Psoas muscle (tissue), 8 donors: ENCODE measurements at places on chromosomes 16 and 17.

- no peak overlapping the region for H3K27ac ChIP-seq
- DNase-seq: no peak
- H3K4me1 ChIP-seq: no peaks in the 10 kb centered on the region
- H3K27me3 ChIP-seq: no peaks in the 10 kb centered on the region
These were observed 74.7 kb upstream of the NKD1 start for GRCh38 chr16:50473356-50473945.

- H3K4me1 ChIP-seq: no peaks in the 10 kb centered on the region
- H3K27me3 ChIP-seq: no peaks in the 10 kb centered on the region
- no peaks in the 10 kb centered on the region for H3K36me3 ChIP-seq
- no peak for DNase-seq
- H3K27ac ChIP-seq: no peak overlapping the region
These were observed 137.9 kb downstream of the CDH11 start for GRCh38 chr16:64983963-64984362.

- H3K4me3 ChIP-seq: peak overlapping the region; percentile 51
- peak overlapping the region; percentile 84 for H3K27ac ChIP-seq
- DNase-seq: peak; percentile 38
- H3K36me3 ChIP-seq: no peaks in the 10 kb centered on the region
- H3K4me1 ChIP-seq: peaks cover 17% of the 10 kb centered on the region
- no peaks in the 10 kb centered on the region for H3K27me3 ChIP-seq
These were observed 3.7 kb upstream of the MYL4 start for GRCh38 chr17:47205419-47205963.

DNA sequence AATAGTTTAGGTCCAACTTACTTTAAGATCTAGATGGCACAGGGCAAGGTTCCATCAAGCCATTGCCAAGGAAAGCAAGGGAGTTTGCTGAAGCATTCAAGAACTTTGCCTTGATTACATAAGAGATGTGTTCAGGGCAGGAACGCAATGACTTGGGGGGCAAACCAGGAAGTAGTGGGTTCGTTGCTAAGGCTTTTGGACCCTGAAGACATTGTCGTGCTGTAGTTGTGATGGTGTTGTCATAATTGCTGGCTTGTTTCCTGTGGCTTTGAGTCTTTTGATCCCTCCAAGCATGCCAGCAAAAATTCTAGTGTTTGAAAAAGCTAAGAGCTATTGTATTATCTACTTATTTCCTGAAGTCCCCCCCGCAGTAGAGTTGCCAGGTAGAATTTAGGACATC, 70.7 kb upstream of the HNF1B start:
- no peaks in the 10 kb centered on the region for H3K36me3 ChIP-seq
- no peak overlapping the region for H3K4me3 ChIP-seq
- no peak overlapping the region for H3K27ac ChIP-seq
- peaks cover 7% of the 10 kb centered on the region for H3K27me3 ChIP-seq
- H3K4me1 ChIP-seq: no peaks in the 10 kb centered on the region

DNA sequence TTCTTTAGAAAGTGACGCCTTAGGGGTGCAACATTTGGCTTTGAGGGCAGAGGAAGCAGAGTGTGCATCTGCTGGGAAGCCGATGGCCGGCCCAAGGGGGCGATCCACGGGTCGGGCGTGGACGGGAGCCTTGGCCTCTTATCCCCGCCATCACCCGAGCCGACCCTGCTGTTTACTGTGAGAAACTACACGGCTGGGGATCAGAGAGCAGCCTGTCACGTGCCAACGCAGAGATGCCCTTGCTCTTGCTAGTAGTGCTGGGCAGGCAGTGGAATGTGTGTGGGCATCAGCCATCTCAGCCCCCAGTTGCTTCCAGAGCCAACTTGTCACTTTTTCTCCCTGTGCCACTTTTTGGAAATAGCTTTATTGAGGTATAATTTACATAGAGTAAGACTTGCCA, 26.7 kb upstream of the ITGB4 start:
- peak; percentile 71 for DNase-seq
- peaks cover 81% of the 10 kb centered on the region for H3K4me1 ChIP-seq
- peak overlapping the region; percentile 10 for H3K4me3 ChIP-seq
- H3K27ac ChIP-seq: peak overlapping the region; percentile 85
- peaks cover 9% of the 10 kb centered on the region for H3K36me3 ChIP-seq
- no peaks in the 10 kb centered on the region for H3K27me3 ChIP-seq
